ENCODE measurements at places on chromosomes 11 and 22.

DNA sequence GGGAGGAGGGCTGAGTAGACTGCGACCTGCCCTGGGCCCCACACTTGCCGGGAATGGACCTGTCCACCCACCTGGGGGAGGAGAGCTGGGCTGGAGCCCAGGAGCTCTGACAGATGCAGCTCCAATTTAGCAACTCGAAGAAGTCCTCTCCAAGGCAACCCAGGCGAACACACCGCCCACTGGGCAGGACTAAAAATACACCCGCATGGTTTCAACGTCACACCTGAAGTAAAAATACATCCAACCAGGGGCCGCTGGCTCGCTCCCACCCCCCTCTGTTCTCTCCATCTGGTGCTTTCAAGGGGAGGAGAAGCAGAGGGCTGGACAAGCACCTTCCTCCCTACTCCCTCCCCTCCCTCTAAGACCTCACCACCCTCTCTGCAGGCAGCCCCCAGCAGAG, 119.9 kb downstream of the FEZ1 start:
- DNase-seq: no peak

DNA sequence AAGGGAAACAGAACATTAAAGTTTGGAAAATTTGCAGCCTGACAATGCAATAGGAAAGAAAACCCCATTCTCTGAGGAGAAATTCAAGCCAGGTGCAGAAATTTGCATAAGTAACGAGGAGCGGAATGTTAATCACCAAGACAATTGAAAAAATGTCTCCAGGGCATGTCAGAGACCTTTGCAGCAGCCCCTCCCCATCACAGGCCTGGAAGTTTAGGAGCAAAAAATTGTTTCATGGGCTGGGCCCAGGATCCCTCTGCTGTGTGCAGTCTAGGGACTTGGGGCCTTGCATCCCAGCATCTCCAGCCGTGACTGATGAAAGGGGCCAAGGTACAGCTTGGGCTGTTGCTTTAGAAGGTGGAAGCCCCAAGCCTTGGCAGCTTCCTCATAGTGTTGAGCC, 780.2 kb downstream of the LRRC4C start:
- DNase-seq: no peak

- no peak for DNase-seq
Observed at GRCh38 chr11:66686100-66686785, 8.6 kb upstream of the RBM4B start.

DNA sequence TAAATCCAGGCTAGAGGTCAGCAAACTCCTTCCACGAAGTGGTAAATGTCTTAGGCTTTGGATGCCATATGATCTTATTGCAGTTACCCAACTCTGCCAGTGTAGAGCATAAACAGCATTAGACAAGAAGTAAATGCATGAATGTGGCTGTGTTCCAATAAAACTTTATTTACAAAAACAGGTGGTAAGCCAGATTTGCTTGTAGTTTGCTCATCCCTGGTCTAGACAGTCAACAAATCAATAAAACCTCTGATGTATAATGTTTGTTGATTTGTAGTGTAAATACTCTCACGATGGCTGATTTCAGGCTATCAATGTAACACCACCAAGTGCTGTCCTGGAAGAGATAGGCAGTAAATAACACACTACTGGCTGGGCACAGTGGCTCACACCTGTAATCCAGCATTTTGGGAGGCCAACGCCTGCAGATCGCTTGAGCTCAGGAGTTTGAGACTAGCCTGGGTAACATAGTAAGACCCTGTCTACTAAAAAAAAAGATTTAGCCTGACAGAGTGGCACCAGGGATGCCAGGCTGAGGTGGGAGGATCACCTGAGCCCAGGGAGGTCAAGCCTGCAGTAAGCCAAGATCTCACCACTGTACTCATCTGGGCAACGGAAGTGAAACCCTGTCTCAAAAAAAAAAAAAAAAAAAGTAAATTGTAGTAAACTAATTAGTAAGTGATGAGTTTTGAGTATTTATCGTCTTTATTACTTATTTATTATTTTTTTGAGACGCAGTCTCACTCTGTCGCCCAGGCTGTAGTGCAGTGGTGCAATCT, 6.9 kb upstream of the CATSPER1 start:
- DNase-seq: no peak

DNA sequence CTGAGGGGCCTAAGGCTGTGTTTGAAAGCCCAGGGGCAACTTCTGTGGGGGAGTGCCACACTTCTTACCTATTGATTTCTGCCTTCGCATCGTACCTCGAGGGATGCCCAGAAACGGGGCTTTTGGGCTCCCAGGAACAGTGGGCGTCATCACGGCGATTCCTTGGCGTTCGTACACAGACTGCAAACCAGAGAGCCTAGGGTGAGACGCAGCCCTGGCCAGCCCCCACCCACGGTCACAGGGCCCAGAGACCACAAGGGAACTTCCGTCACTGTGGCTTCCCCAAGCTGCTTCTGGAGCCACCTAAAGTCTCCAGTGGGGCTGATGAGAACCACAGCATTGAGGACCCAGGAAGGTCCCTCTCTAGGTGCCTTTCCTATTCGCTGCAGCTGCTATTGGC, 91.9 kb downstream of the CTTN start:
- no peak for DNase-seq

All from fibroblast of skin of back (primary cell).